Stimulated activated CD8-positive, alpha-beta memory T cell treated with anti-CD3 and anti-CD28 coated beads, Interleukin-7, amount 100 ng/mL, for 1 hour (primary cell): ENCODE measurements at places on chromosomes 6 and 20.

DNA sequence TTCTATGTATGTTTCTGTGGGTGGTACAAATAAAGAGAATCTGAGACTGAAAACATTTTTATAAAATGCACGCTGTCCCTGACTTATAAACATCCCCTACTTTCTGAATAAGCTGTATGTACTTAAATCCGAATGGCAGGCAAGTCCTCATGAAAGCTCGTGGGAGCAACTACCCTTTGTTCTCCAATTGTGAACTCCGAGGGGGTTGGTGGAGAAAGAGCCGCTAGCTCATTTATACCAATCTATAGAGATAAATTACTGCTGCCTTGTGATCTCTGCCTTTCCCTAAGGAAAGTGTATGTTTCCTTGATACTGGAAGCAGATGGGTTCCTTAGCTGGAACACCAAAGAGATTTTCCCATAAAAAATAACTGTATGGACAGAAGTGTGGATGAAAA lies 84.5 kb downstream of the GJA10 start:
- no peak for DNase-seq

DNA sequence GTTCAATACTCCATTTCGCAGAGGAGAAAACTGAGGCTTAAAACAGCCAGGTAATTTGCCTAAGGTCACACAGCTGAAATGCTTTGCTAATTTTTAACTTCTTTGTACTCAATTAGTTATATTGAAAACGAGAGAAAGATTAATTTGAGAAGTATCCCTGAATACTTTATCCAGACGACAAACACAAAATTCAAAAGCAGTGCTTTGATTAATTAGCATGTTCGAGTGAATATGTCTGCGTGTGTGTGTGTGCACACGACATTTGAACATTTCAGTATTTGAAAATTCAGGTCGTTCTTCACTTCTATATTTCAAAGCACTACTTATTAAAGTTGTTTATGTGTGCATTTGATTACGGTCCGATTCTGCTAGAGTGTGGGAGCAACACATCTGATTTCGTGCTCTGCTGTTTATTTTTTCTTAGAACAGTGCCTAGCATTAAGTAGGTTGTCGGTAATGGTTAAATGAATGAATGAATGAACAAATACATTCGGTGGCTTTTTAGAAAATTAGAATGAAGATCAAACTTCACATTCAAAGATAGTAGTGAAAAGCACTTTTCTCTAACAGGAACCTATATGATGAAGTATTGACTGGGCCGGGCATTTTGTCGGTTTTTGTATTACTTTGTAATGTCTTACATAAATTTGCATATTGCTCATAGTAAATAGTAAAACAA lies 36.9 kb upstream of the SYNCRIP start:
- no peak for DNase-seq

GRCh38 chr6:21377356-21377755 lies 216.2 kb upstream of the SOX4 start:
- no peak for DNase-seq

GRCh38 chr6:150486048-150486447 lies 113.6 kb upstream of the PLEKHG1 start:
- DNase-seq: no peak

- no peak for DNase-seq
These were observed 1.4 kb downstream of the LTA start for GRCh38 chr6:31573239-31574105.

DNA sequence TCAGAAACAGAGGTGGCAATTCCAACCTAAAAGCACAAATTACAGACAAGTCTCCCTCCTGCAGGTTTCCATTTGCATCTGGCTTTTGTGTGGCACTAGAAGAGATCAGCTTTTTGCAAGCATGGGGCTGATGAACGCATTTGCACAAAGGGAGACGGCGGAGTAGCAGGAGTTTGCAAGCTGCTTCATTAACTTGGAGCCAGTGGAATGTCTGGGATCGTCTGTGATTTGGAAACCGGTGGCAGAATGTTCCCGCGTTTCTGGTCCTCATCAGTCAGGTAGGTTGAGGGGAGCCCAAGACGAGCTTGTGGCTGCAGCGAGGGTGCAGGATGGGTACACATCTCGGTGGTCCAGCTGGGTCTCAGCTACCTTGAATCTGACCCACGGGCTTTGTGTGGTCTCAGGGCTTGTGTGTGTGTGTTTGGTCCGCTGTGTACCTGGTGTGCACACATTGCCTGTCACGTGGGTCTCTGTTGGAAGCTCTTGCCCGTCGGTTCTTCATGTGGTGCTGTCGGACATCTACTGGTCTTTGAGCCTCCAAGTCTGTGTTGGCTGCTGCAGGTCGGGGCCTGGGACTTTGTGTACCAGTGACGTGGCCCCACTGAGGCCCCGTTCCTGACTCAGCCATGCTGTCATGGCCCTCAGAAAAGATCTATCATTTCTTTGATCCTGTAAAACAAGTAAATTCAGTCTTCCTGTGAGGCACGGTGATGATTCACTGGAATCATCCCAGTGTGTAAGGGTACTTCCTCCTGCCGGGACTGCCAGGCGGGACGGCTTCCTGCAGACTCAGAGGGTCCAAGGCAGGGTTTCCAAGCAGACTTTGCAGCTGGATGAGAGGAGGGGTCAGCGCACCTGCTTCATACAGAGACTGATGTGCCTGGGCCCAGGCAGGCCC lies 12.4 kb upstream of the MYT1 start:
- DNase-seq: no peak

DNA sequence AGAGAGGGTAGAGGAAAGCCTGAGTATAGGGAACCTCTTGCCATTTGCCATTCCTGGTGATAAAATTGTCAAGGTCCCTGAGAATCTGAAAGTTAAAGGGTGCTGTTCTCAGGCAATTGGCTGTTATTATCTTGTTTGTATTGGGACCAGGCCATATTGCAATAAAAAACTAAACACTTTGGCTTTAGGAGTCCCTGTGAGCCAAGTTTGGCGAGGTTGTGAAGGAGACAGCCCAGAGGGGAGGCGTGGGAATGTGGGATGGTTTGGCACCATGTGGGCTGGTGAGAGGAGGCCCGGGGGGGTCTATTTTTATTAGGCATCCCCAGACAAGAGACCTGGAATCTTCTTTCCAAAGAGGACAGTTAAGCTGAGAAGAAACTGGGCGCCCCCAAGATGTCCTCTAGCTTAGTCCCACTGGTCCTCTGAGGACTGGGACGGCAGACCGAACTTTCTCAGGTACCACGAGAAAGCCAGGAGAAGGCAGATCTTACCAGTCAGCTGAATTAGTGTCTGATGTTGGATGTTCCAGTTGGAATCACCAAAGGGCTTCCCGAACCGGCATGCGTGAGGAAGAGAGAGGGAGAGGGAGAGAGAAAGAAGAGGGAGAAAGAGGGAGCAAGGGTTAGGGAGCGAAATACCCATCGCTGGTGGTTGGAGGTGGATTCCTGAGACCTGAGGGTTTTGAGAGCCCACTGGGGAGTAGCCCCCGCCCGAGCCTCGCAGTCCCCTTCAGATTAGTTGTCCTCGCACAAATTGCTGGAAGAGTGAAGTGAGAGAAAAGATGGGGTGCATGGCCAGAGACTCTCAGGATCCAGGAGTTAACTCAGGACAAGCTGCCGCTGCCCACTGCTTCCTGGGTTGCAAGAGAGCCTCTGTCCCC lies 24.4 kb downstream of the DYNLT1 start:
- no peak for DNase-seq

- no peak for DNase-seq
These were observed 96.8 kb downstream of the PDE10A start for GRCh38 chr6:165566088-165566828.

GRCh38 chr6:37695857-37696219 lies 1.8 kb downstream of the MDGA1 start:
- no peak for DNase-seq

DNA sequence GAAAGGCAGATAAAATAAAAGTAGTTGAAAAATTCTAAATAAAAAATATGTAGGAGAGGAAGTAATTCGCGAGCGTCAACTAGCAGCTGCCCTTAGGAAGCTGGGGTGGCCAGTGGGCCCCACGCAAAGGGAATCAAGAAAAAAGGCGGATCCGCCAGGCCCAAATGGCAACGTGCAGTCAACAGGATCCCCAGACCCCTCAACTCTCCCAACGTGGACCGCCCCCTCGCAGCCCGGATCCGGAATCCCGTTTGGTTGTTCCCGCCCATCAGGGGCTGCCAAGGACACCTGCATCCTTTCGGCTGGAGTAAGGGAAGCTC lies 296 bp downstream of the DZANK1 start:
- no peak for DNase-seq

- DNase-seq: no peak
These were observed 113.9 kb upstream of the ZNF217 start for GRCh38 chr20:53707371-53708055.
